ENCODE measurements at places on chromosomes 7 and 10.
A peak's percentile ranks its signal among the peaks of the same experiment; 100 is the strongest.

DNA sequence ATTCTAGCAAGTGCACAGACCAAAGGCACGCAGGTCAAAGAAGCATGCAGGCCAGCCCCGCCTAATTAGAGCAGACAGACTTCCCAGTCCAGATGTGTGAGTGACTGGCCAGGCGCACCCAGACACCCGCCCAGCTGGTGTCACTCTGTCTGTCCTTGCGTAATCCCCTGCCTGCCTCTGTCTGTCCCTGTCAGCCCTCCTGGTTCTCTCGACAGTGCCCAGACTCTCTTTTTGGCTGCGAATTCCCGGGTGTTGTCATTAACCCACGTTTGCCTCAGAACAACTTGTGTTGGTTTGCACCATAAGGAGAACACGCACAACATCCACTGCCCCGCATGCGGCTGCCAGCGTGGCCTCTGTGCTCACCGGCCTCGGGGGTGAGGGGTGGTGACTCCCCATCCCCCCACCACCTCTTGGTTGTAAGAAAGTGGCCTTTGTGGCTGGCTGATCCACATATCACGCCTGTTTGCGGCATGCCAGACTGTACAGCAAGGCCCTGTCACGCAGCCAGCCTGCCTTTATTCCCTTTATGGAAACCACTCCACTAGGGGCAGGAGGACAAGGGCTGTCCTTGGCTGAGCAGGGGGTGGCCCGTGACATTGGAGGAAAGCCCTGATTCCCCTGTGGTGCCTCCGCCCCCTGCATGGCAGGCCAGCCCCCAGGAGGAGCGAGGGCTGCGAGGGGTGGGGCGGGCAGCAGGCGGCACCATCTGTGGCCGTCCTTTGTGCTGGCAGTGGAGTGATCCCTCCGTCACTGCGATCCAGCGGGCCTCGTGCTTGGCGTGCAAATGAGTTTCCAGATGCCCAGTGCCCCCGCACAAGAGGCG lies 72.8 kb upstream of the PPIF start:
- DNase-seq = no peak

- no peak for DNase-seq
Measured at GRCh38 chr7:121831801-121832200, 41.2 kb upstream of the PTPRZ1 start.

DNA sequence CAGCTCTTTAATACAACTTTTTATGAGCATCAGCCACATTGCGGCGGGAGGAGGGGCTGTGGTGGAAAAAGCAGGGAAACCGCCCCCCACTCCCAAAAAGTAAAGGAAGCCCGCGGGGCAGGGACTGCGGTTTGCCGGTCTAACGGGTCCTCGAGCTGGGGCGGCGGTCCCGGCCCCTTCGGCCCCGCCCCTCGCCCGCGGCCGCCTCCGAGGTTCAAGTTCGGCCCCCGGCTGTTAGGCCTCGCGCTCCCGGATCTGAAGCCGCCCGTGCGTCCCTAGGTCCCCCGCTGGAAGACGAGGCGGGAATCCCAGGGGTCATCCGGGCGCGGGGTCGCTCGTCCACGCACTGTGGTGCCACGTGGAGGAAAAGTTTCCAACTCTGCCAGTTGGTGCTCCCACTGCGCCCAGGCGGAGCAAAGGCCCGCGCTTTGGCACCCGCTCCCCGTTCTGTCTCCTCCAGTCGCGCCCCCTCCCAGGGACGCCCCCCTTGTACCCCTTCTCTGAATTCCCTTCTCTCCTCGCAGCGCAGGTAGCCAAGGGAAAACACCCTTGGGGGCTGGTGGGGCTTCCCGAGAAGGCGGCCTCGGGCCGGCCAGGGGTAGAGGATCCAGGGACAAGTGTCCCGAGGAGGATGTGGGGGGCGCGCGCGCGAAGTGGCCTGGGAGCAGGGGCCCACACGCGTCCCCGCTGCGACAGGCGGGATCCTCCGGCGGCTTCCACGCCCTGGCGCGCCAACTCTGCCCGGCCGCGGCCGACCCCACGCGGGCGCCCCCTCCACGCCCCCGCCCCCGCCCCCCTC lies 798 bp upstream of the AUTS2 start:
- DNase-seq = peak; percentile 38

DNA sequence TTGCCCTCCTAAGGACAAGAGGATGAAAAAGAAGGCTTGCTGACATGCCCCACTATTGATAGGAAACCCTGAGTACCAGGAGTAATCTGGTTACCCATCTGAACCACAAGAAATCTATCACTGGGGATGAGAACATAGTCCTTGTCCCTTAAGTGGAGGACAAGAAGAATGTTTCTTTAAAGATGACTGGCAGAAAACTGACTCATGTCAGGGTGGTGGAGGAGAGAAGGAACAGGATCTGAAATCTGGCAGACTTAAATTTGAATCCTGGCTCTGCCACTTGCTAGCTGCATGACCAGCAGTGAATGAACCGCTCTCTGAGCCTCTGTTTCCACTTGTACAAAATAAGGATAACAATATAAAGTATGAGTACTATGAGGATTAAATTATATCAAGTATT lies 38.9 kb upstream of the XPNPEP1 start:
- no peak for DNase-seq

DNA sequence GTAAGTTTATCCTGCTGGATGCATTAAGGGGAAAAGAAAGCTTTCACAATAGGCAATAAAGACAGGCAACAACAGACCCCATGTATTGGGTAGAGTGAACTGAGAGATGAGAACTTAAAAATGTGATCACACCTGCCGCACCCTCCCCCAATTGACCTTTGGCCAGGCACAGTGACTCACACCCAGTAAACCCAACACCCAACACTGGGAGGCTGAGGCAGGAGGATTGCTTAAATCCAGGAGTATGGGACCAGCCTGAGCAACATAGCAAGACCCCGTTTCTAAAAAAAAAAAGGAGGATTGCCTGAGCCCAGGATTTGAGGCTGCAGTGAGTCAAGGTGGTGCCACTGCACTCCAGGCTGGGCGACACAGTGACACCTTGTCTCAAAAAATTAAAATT lies 86.9 kb downstream of the MPP7 start:
- no peak for DNase-seq

- DNase-seq = peak; percentile 15
Measured at GRCh38 chr7:80923211-80923612, 4.4 kb upstream of the SEMA3C start.

DNA sequence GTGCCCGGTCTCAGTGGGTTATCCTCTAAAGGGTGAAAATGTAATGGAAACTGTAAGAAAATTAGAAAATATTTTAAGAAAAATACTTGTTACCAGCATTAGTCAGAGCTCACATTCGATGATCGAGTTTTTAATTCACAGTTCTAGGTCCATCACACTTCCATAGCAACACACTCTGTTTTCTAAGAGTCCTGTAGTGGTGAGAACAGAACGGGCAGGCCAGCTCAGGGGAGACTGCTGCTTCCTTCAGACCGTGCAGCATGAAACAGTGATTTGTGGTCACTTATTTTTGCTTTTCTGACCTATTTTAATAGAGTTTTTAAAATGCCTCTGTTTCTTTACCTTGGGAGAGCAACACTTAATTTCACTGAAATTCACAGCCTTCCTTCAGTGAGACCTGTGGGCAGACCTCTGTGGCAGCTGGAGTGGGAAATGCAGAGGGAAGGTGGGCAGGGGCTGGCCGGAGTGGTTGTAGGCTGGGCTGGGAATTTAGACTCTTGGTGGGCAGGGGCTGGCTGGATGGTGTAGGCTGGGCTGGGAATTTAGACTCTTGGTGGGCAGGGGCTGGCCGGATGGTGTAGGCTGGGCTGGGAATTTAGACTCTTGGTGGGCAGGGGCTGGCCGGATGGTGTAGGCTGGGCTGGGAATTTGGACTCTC lies 1.5 kb downstream of the SUN1 start:
- DNase-seq = no peak

GRCh38 chr7:35430547-35431153 lies 176.8 kb upstream of the TBX20 start:
- DNase-seq = peak; percentile 6

DNA sequence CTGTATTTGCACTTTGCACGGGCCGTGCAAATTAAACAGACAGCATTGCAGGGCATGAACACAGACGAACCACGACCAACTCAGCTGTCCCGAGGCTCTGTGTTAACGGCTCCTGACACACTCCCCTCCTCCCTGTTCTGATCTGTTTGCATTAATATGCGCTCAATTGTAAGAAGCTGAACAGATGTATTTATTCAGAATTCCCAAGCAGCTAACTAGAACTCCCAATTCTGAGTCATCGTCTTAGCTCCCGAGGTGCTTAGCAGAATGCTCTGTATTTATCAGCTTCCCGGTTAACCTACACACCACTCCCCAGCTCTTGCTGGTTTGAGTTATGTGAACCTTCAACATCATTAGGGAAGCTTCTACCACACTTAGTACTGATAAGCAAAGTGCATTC lies 286.4 kb downstream of the PTPRN2 start:
- no peak for DNase-seq

GRCh38 chr10:56745490-56745889 lies 384.4 kb upstream of the ZWINT start:
- no peak for DNase-seq

GRCh38 chr7:122068046-122068445 lies 76.0 kb downstream of the AASS start:
- DNase-seq = no peak

GRCh38 chr7:27140126-27140857 lies 3.2 kb downstream of the HOXA5 start:
- DNase-seq = no peak

GRCh38 chr10:49362596-49363260 lies 33.2 kb downstream of the DRGX start:
- DNase-seq = no peak

GRCh38 chr7:21944616-21945453 lies 864 bp downstream of the CDCA7L start:
- peak; percentile 67 for DNase-seq

GRCh38 chr10:93773120-93773519 lies 15.4 kb downstream of the LGI1 start:
- DNase-seq = no peak

- peak; percentile 81 for DNase-seq
Measured at GRCh38 chr7:102140952-102141370, 145.7 kb upstream of the SH2B2 start.

DNA sequence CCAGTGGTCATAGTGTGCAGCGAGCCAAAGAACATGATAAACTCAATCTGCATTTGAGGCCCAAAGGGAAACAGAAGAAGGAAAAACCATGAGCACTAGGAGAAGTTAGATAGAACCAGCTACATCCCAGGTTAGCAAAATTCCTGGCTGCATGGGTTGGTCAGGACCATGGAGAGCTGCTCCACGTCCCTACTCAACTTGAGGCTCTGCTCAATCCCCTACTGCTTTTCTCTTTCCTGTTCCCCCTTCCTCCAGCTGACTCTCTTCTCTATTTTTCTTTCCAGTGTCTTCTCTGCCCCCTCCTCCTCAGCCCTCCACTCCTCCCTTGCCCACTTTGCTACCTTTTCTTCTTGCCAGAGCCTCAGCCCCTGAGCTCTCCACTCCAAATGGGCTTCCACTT lies 21.9 kb upstream of the VSIR start:
- peak; percentile 60 for DNase-seq

GRCh38 chr7:8133188-8133848 lies 128.6 kb downstream of the ICA1 start:
- no peak for DNase-seq

DNA sequence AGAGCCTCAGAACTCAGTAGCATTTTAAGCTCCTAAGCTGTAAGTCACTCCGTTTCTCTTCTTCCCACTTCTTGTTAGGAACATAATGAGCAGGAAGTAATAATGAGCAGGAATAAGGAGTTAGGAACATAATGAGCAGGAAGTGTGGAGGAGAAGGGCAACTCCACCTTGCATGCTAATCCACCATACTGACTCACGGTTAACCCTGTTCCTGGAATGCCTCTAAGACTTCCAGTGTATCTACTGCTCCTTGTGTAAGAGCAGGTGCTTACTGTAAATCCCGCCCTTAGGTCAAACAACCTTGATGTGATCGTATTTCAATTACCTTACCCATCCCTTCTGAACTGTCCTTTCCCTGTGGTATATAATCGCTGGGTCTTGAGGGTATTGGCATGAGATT lies 528.7 kb downstream of the CALN1 start:
- no peak for DNase-seq

DNA sequence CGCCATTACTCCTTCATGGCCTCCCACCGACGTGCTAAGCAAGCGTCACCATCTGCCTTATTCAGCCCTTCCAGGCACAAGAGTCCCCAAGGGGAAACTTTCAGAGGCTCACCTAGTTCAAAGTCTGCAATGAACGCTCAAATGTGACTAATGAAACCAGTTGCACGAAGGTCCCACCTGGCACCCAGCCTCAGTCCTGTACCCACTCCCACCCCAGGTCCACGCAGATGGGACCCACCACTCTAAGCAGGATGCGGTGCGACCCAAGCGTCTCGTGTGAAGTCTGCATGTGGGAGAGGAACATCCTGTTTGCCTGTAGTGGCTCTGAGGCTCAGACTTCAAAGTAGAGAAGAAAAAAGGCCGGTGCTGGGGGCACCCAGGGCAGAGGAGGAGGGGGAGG lies 40.3 kb downstream of the RGS10 start:
- DNase-seq = peak; percentile 75

DNA sequence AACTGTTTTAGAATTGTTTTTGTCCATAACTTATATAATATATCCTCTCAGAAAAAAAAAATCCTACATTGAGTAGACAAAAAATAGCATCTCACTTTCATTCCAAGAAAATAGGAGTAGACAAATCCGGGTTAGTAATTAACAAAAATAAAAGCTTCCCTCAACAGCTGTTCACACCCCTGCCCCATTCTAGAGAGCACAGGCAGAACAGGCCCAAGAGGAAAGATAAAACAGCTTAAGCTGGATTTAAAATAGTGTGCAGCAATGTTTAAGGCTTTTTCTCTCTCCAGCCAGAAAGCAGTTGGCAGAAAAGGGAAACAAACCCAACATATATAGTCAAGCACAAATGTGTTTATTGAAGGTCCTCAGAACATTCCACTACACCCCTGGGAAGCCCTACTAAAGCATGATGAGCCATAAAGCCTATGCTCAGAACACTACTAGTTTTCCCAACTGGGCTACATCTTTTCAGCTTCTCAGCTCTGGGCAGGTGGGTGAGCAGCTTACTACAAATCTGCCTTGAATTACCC lies 189.9 kb downstream of the MTERF1 start:
- no peak for DNase-seq

- peak; percentile 65 for DNase-seq
Measured at GRCh38 chr10:72340510-72341261, 14.0 kb downstream of the DNAJB12 start.
